Hematopoietic multipotent progenitor cell treated with erythropoietin and hydrocortisone succinate and interleukin-3 and kit ligand, for 17 days (in vitro differentiated cells): ENCODE measurements at places on chromosomes 3 and 15.

GRCh38 chr15:36603987-36604386 is 24.6 kb downstream of the CDIN1 start:
- no peak for DNase-seq

- peak; percentile 77 for DNase-seq
Measured at GRCh38 chr3:126357295-126358037, at the start of gene KLF15. Gene KLF15 (minus strand): TSS chr3:126357408. CDS start chr3:126352922, 4,486 bp downstream.

DNA sequence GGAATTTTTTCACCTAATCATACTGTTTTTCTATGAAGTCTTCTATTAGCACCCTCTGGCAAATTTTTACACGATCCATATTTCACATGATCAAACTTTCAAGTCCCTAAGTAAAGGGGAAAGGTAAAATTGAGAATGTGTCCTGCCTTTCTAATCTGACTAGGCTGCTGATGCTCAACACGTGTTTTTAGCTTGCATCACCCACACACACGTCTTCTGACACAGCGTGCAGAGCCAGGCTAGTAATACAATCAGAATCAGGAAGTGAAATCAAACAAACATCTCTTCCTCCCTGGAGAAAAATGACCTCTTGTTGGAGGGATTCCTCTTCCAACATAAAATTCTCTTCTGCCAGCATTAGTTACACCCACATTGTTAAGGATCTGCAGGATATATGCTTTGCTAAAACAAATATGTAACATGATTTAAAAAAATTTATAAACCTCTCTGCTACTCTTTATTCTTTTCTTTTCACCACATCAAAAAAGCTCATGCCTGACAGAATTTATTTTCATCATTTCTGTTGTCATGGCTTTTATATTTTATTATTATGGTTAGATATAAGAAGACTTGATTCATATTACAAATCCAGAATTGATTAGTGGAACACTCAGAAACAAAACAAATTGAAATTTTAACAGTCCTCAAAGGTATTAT is 122.4 kb downstream of the RAP2B start:
- no peak for DNase-seq

DNA sequence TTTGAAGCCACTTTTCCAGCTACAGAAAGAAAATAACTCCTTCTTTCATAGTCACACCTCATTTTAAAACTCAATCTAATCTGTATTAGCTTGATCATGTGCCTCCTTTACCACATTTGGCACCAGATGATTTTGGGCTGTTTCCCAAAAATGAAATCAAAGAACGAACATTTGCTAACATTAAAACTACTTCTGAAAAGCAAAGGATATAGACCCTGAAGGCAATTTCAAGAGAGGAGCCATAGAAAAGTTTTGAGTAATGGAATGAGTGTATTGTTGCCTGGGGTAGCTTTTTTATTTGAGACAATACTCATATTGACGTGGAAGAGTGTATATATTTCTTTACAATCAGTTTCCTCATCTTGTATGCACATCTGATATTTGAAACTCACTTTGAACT is 152.8 kb upstream of the TBL1XR1 start:
- DNase-seq: no peak

DNA sequence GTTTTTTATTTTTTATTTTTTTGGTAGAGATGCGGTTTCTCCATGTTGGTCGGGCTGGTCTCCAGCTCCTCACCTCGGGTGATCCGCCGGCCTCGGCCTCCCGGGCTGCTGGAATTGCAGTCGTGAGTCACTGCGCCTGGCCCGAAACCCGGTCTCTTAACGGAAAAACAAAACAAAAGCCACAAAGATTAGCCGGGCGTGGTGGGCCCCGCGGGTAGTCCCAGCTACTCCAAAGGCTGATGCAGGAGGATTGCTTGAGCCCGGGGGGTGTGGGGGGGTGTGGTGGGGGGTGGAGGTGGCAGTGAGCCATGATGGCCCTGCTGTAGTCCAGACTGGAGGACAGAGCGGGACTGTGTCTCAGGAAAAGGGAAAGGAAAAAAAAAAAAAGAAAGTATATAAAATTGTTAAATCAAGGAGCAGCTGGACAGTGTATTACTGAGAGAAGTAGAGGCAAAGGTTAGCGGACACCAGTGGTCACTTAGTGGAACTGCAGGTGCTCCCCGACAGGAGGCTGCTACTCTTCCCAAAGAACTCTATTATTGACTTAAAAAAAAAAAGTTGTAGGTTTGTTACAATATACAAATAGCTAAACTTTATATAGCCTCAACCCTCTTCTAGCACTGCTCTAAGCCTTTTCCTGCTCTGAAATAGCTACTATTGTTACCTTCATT is 30.3 kb upstream of the TUBGCP5 start:
- DNase-seq: no peak

DNA sequence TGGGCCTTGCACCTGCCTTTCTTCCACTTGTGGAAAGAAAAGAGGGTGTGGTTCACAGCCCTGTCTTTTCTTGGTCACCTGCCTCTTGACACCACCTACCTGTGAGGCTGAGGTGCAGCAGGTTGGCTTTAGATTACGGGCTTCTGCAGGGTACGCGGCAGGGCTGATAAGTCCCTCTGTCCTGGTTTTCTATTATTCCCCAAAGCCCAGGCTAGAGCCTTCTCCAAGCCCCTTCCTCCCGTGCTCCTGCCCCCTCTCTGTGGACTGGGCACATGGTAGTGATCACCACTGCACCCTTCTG is 44.8 kb upstream of the HACD2 start:
- no peak for DNase-seq

- no peak for DNase-seq
Measured at GRCh38 chr15:49330166-49330565, 92.9 kb upstream of the FGF7 start.

- no peak for DNase-seq
Measured at GRCh38 chr15:75680007-75680789, 32.5 kb downstream of the CSPG4 start.

- DNase-seq: no peak
Measured at GRCh38 chr3:155673421-155673820, 71.5 kb downstream of the PLCH1 start.

GRCh38 chr3:66597308-66597863 is 96.6 kb upstream of the LRIG1 start:
- no peak for DNase-seq

DNA sequence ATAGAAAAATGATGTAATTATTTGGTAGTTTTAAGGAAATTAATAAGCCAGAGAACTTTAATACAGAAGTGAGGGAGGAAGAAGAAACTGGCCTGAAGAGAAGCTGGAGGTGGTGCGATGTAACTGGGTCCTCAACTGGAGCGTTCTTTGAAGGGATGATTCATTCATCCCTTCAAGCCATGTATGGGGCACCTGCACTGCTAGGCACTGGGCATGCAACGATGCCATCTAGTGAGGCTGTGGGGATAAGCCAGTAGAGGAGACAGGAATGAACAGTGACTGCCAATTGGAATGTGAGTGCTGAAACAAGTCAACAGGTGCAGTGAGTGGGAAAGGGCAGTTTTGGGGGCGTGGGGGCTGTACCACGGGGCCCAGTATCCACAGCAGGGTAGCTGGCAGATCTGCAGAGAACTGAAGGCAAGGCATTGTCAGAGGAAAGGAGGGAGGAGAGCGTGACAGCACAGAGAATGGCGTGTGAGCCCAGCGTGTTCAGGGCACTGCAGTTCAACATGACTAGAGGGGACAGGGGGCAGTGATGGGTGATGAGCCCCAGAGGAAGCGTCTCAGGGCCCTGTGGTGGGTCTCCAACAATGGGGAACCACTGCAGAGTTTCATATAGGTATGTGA is 3.8 kb upstream of the KIF23 start:
- no peak for DNase-seq

- DNase-seq: peak; percentile 37
Measured at GRCh38 chr15:85504749-85505676, 124.6 kb downstream of the AKAP13 start.

DNA sequence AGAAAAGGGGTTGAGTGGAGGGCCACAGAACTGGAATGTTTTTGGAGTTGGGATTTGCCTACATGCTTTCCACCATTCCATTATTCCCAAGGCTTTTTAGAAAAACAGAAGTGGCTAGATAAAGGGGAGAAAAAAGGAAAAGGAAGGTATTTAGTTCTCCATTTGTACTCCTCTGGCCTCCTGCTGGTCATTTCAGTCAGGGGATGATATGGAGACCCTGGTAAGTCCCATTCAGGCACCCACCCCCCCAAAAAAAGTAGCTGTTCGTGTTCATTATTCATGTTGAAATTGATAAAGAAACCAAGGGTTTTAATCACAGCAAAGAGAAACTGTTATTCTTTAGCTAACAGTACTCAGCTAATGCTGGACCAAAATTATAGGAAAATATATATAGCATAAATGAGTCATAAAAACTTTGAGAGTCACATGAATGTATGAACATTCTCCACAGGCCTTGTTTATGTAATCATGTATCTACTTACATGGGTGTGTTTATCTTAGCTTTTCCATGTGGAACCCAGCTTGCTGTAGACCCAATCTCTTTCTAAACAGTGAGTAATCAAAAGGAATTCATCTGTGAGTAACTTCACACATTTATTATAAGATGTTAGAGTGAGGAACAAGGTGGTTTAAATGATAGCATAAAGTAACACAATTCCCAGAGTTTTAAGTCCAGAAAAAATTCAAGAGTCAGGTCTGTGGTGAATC is 167.2 kb downstream of the KCNMB2 start:
- no peak for DNase-seq

DNA sequence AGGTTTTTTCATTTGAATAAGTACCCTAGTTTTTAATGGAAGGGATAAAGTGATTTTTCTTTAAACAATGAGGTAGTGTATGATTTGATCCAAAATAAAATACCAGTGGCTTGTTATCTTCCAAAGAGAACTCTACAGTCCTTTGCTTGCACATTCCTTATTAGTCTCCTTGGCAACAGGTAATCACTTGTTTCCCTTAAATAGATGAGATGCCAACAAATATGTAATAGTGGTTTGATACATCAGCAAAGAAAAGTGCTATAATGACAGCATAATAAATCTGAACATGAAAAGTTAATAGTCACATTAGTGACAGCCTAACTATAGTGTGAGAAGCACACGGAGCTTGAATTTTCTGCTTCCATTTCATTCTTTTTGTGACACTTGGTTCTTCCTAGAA is 360.2 kb downstream of the ZNF385D start:
- no peak for DNase-seq

GRCh38 chr3:179146911-179147513 is 1.1 kb upstream of the PIK3CA start:
- peak; percentile 92 for DNase-seq

- peak; percentile 39 for DNase-seq
Measured at GRCh38 chr3:188954590-188955208, 217.1 kb upstream of the TPRG1 start.

DNA sequence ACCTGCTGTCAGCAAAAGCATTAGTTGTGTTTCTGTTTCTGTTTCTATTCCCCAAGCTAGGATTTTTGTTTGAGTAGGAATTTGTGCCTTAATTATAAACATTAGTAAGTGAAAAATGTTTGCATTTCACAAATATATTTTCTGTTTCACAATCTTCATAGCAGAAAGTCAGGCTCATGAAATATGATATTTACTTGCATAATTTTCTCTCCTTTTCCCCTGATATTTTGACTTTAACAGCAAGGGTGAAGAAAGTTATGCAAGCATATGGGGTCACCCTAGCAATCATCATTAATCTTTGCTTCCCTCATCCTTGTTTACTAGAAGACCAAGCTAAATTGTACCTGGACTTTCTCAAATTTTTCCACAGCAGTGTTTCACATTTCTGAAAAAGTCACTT is 140.3 kb upstream of the SEMA6D start:
- DNase-seq: no peak

DNA sequence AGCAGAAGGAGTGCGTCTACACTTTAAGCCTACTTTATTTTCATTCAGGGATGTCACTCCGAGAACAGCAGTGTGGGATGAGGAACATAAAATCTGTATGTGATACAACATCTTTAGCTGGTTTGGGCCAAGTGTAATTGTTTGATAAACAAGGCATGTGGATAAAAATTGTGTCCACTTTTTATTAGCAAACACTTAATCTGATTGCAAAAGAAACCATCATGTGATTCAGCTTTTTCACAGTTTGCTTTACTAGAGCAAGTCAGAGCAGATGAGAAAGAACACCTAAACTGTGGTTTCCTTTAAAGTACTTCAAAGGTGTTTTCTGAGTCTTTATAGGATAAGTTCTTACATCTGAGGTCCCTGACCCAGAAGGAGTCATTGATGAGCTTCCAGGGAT is 237.9 kb downstream of the THSD4 start:
- no peak for DNase-seq

GRCh38 chr3:106628407-106628806 is 748.8 kb upstream of the CCDC54 start:
- DNase-seq: no peak

DNA sequence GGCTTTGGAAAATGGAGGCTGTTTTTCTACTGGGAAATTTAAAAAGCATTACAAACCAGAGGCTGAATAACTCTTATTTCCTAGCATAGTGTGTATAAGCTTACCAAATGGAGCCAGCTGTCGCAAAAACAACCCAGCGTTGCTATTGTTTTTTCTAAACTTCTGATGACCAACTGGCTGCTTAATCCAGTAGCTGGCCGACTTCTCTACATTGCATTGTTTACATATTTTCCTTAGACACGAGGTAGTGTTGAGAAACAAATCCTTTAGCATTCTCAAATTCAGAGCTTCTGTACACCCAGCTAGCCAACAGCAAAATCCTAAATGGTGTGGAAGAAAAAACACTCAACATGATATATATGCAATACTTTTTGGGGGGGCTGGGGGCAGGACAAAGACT is 161.0 kb upstream of the ADAMTS9 start:
- no peak for DNase-seq

- DNase-seq: no peak
Measured at GRCh38 chr3:189806171-189806951, 175.2 kb downstream of the TP63 start.

DNA sequence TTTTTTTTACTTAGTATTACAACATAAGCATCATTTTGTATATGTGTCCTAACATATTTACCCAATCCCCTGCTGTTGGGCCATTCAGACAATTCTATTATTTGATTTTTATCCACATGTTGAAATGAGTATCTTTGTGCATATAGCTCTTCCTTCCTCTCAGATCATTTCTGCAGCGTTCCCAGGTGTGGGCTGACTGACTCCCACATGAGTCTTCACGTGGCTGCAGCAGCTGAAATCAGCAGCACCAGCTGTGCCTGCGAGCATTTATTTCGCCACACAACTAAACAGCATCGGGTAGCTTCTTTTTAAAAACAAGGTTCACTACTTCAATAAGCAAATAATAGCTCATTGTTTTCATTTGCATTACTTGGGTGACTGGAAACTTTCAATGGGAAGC is 44.5 kb upstream of the PDE8A start:
- DNase-seq: no peak

- DNase-seq: no peak
Measured at GRCh38 chr15:28948036-28948435, 62.3 kb downstream of the APBA2 start.
